ENCODE measurements at places on chromosomes 6 and 20. TPM values are rescaled to one million over a fixed set of nuclear protein-coding genes. Genes with fewer than 3 reads are reported as not detected.

The SIRPD gene
- not detected for polyA plus RNA-seq

The ERVFRD-1 gene
- polyA plus RNA-seq = 4.6 TPM

The SLC2A10 gene
- 23.4 TPM for polyA plus RNA-seq

The SYNDIG1 gene
- 2.3 TPM for polyA plus RNA-seq

The DACT2 gene
- polyA plus RNA-seq = 8.8 TPM

The OPRL1 gene
- 0.50 TPM for polyA plus RNA-seq

The DEFB132 gene
- not detected for polyA plus RNA-seq

The AGER gene
- polyA plus RNA-seq = 21.2 TPM

The FAM162B gene
- 3.2 TPM for polyA plus RNA-seq

The MYCT1 gene
- polyA plus RNA-seq = 0.05 TPM

The DEFB124 gene
- polyA plus RNA-seq = not detected

The LKAAEAR1 gene
- polyA plus RNA-seq = 0.91 TPM

The SNRPB gene
- 213 TPM for polyA plus RNA-seq

The HRH3 gene
- polyA plus RNA-seq = not detected

The CCN5 gene
- not detected for polyA plus RNA-seq

The ZKSCAN8 gene
- 4.1 TPM for polyA plus RNA-seq

All from hepatocyte (in vitro differentiated cells).